ENCODE measurements at places on chromosomes 5 and 9.

- DNase-seq: no peak
Observed at GRCh38 chr5:30357371-30357770, 836.1 kb upstream of the CDH6 start.

DNA sequence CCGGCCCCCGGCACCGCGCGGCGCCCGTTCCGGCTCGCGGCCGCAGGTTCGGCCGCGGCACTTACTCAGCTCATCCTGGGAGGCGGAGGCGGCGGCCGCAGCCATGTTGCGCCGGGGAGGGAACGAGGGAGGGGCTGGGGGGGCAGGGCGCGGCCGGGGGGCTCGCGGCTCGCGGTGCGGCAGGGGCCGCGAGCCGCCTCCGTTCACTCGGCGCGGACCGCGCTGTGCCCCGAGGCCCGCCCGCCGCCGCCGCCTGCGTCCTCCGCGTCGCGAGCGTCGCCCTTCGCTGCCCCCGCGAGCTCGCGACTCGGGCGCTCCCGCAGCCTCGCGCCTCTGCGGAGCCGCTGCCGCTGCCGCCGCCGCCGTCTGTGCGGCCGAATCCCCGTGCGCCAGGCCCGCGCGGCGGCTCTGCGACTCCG is 735 bp downstream of the ECPAS start:
- DNase-seq: peak; percentile 44

- no peak for DNase-seq
Observed at GRCh38 chr9:131801810-131802209, 61.9 kb upstream of the RAPGEF1 start.

- peak; percentile 63 for DNase-seq
Observed at GRCh38 chr9:136644593-136645351, 17.9 kb upstream of the EGFL7 start.

- no peak for DNase-seq
Observed at GRCh38 chr9:128073253-128073886, 5.3 kb downstream of the SLC25A25 start.

DNA sequence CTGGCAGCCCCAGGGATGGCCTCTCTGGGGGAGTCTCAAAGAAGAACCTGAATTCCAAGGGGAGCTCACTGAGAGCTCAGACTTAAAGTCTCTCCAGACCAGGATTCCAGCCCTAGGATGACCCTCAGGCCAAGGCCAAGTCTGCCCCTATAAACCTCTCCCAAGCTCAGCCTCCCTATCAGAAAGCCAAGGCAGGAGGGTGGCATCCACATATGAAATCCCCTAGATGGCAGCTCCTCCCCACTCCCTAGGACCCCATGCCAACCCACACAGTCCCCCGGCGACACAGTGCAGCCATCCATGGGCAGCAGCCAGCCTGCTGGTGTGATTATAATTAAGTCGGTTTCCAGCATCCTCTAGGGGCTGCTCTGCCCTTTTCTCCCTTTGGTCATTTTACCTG is 269.9 kb downstream of the CDK5RAP2 start:
- DNase-seq: no peak

DNA sequence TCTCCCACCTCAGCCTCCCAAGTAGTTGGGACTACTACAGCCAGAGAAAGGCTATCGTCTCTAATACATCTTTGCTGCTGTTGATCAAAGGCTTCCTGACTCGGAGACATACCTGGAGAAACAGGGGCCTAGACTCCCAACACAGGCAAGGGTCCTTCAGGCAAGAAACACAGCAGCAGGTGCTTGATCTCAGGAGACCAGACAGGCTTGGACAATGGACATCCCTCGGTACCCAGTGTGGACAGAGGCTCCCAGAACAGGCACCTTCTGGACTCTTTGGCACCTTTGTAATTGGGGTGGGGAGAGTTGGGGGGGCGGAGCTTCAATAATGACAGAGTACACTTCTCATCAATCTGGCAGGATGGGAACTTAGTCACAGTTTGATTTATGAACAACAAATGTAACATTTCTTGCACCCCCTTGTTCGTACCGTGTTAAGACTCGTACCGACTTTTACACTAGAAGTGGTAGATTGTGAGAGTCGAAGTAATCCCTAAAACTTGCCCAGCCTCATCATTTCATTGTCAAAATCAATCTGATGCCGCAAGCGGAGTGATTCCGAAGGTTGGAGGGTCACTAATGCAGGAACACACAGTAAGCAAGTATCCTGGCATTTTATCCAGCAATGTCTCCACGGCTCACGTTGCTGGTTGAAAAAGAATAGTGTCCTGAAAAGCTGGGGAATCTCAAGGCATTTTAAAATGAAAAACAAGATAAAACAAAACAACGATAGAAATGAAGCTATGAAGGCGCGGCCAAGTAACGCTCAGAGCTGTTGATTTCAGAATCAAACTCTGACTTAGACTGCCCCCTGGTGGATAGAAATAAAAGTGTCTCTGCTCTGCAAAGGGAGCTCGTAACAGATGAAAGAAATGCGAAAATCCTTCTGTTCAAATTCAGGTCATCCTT is 46.4 kb upstream of the STK32A start:
- peak; percentile 1 for DNase-seq

DNA sequence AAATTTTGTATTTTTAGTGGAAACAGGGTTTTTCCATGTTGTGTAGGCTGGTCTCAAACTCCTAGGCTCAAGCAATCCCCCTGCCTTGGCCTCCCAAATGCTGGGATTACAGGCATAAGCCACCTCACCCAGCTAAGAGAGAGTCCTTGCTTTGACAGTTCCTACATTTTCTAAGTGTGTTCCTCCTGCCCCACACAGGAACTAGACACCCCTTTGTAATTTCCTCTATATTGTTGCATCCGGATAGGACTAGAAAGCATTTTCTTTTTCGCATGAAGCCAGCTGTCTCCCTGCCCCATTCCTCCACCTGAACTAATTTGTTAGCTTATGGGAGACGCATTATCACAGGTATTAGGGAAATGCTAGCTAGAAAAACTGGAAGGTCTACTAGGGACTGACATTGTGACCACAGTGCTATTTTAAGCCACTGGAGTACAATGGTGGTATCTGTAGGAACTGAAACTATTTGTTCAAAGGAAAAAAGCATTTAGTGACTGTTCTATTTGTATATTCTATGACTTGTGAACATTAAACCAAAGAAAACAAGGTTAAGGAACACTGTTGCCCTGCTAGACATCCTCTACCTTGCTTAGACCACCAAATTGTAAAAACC is 214.1 kb downstream of the SMARCA2 start:
- DNase-seq: no peak

GRCh38 chr5:59418808-59419207 is 474.7 kb downstream of the PDE4D start:
- no peak for DNase-seq

DNA sequence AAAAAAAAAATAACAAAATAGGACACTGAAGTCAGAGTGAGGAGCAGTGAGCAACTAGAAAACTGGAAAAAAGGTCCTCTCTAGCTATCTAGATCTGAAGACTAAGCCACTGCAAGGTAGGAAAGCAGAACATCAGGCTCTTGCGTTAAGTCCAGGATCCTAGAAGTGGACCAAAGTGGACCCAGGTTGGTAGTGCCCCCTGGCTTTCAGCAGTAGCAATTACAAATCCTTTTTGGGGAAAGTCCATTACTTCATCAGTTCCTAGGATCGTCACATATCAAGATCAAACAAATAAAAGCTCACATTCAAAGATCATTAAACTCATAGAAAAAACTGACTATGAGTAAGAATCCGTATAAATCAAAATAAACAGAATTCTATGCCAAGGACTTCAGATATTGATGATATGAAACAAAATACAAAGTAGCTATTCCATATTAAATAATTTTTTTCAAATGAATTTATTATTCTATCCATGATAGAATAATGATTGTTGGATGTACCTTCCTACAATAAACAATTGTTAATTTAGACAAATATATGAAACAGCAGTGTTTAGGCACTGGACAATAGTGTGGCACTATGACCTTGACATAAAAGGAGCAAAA is 6.5 kb upstream of the RICTOR start:
- no peak for DNase-seq

GRCh38 chr5:90424245-90424644 is 14.7 kb upstream of the CETN3 start:
- no peak for DNase-seq

- DNase-seq: no peak
Observed at GRCh38 chr5:57002959-57003485, 51.1 kb upstream of the MIER3 start.

- DNase-seq: no peak
Observed at GRCh38 chr5:127725673-127726072, 22.5 kb downstream of the CCDC192 start.

- no peak for DNase-seq
Observed at GRCh38 chr5:138038826-138039225, 5.9 kb upstream of the FAM13B start.

DNA sequence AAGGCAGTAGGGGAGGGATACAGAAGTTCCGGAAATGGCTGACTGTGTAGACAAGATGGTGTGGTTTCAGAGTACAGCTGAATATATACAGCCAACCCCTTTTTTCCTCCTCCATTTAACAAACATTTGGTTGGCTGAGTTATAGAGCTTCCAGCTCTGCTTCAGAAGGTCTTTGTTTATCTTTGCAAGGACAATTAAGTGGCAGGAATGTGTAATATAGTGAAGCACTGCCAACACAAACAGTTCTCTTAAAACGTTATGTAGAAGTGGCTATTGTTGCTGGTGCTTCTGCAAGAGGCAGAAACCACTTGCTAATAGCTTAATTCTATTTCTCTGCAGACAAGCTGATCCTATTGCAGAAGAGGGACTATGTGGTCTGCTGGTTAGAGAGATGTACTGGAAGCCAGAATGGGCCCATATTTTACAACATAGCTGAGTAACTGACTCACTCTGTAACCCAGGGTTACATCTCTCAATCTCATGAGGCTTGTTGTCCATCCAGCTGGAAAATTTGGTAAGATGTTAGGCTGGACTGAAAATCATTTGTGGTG is 62.7 kb upstream of the OSMR start:
- no peak for DNase-seq

GRCh38 chr9:128321879-128322403 is 306 bp downstream of the TRUB2 start:
- no peak for DNase-seq

GRCh38 chr5:74576941-74577456 is 63.5 kb downstream of the ENC1 start:
- DNase-seq: no peak

DNA sequence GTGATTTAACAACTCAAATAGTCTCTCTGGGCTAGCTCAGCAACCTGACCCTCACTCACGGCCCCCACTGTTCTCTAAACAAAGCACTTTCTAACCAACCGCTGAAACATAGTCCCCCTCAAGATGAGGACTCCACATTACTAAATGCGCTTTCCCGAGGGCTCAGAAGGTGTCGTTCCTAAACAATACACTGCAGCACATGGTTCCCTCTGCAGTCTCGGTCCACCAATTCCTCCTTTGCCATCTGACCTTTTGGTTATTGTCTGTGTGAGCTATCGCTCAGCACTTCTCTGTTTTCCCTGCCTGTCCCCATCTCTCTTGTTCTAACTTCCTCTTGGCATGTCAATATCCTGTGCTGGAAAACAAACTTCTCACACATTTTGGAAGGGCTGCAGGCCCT is 7.2 kb downstream of the EPB41L4A start:
- DNase-seq: no peak

DNA sequence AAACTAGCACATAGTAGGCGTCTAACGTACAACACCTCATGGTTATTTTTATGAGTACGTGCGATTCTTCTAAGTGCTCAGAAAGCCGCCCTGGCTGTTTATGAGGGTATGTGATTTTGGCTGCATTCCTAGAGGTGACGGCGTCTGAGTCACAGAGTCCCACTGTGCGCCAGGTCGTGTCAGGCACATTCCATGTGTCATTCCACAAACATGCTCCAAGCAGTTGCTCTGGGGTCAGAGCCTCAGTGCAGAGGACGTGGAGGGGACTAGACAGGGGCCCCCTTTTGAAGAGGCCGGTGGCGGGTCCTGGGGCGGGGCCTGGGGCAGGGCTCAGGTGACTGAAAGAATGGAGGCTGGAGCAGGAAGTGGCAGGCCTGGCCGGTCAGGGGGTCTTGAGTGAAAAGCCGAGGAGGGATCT is 51.9 kb downstream of the NEK6 start:
- DNase-seq: no peak

- DNase-seq: no peak
Observed at GRCh38 chr9:88059469-88059868, 78.8 kb downstream of the SPATA31C2 start.

DNA sequence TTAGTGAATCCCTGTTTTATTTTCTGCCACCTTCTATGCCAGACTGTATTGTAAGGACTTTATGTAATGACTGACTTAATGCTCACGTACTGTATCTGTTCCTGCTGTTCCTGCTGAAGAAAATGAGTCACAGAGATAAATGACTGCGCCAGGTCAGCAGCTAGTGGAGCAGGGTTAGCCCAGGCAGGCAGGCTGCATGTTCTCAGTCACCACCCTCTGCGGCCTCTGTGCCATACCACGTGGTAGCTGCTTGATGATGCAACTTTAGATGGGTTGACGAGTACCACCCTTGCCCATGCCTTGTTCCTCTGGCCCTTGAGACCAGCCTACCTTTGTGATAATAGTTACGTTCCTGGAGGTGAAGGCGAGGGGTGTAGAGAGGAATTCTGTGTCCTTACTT is 161.9 kb downstream of the TRIO start:
- no peak for DNase-seq

GRCh38 chr9:110007477-110008270 is 200.3 kb downstream of the C9orf152 start:
- DNase-seq: no peak

DNA sequence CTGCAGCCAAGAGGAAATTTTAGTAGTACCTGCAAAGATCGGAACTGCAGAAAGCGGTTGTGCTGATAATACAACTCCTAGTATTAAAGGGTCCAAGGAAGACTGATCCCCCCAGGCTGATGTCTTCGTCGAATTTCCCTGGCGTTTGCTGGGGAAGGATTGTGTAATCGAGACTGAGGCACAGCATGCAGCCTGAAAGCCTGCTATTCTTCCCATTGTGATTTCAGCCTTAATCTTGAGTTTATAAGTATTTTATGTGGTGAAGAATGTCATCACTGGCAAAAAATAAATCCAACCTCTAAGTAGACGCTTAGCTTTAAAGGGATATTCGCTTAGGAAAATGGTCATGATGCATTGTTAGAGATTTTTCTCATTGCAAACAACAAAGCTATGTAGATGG is 21.3 kb upstream of the LMX1B start:
- DNase-seq: no peak

DNA sequence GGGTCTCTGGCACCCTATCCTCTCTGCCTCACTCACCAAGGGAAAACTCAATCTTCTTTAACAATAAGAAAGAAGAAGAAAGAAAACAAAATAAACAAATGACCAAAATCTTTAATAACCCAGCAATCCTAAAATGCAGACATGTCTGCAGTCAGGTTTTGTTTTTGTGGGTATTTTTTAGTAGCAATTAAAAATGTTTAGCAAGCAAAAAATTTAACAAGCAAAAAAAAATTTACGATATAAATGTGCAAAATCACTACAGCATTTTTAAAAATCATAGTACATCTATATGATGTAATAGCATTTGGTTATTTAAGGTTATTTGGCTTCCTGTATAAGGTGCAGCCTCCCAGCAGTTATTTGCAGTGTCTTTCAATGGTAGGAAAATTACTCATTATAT is 151.3 kb upstream of the MAP3K1 start:
- no peak for DNase-seq

DNA sequence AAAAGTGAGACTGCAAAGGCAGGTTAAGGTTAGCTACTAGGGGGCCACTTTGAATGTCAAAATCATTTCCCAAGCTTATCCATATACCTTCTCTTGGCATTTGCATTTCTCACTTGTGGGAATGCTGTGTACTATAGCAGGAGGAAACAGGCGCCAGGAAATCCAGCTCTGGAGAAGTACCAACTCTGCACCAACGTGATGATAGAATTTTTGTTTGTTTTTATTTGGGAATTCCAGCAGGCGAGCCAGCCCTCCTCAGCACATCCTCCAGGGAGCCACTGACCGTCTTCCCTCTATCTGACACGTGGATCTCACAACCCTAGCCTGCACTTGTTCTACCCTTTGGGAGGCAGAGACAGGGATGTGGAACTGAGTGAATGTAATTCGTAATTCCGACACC is 318.0 kb downstream of the ACTL7B start:
- no peak for DNase-seq

Data from activated CD4-positive, alpha-beta T cell treated with anti-CD3 and anti-CD28 coated beads, Interleukin-2, amount 50 U/mL, for 4 hours (primary cell).